Stimulated activated naive CD4-positive, alpha-beta T cell (primary cell): ENCODE measurements at places on chromosomes 1 and 21.

DNA sequence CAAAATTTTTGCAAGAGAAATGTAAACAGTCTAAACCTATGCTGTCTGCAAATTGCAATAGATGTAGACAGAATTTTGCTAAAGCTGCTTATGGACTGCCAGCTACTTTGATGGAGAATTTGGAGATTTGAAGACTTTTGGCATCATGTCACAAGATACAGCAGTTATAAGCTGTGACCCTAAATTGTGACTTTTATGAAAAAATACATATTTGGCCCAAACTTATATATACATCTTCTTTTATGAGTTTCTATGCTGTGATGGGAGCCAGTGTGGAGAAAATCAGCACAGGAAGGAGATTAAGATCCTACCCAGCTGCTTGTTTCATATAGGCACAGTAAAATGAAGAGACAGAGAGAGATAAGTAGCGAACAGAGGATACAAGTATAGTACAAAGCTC lies 1595.4 kb downstream of the PLA2G4A start:
- no peak for DNase-seq

DNA sequence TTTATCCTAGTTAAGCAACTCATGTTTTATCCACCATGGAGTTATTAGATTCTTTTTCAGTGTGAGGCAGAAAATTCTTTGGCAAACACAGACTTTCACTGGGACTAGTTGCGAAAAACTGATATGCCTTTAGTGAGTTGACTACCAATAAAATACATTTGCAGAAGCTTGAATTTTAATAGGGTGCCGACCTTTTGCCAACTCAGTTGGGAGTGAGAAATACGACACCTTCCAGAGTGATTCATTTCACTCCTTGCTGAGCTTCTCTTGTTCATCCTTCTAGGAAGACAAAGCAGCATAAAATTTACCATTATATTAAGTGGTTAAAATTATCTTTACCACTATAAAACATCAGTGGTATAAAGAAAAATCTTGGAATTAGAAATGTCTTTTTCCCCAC lies 1.2 kb upstream of the KRTAP23-1 start:
- DNase-seq = no peak

DNA sequence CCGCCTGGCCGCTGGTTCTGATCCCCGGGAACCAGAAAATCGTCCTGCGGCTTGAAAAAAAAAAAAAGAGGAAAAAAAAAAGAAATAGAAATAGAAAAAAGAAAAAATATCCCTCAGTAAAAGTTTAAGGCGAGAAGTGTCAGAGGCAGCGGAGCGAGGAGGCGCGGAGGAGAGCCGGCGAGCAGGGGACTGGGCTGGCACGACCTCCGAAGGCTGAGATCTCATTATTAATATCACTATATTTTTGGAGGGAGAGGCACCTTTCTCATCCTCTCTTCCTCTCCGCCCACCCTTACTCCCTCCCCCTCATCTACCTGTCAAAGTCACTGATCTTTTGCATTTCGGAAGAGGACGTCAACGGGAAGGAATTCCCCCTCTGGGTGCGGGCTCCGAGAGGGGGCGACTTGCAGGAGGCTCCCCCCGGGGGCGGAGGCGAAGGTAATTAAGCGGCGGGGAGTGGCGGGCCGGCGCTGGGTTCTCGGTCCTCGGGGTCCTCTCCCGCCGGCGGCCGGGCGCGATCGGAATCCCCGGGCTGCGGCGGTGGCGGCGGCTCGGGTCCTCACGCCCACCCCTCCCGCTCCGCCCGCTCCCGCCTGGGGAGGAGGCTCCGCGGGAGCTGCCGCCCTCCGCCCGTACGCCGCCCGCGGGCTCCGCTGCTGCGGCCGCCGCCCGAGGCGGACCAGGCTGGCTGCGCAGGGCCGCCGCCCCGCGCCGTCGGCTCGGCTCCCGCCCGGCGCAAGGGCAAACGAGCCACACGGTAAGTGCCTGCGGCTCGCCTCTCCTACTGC lies at the start of gene NTNG1:
TSS of gene NTNG1 (plus strand) at position 337 of the 788 bp plus-strand sequence.
- no peak for DNase-seq

DNA sequence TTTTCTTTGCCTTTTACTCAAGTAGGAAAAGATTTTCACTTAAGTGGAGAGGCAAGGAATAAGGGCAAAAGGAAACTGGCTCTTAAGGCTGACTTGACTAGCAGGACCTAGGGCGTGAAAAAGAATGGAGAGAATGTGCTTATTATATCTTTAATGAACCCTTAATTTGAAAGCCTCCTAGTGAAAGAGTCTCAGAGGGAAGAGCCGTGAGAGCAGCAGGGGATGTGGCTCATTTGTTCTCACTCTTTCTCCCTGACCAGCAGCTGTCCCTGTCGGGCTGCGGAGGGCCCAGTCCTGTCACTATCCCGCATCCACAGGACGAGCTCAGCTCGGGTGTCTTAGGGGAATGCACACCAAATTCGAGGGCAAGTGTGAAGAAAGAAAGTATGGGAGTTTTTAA lies 180.1 kb downstream of the EDEM3 start:
- no peak for DNase-seq

GRCh38 chr1:21341022-21341421 lies 50.8 kb upstream of the ECE1 start:
- no peak for DNase-seq

DNA sequence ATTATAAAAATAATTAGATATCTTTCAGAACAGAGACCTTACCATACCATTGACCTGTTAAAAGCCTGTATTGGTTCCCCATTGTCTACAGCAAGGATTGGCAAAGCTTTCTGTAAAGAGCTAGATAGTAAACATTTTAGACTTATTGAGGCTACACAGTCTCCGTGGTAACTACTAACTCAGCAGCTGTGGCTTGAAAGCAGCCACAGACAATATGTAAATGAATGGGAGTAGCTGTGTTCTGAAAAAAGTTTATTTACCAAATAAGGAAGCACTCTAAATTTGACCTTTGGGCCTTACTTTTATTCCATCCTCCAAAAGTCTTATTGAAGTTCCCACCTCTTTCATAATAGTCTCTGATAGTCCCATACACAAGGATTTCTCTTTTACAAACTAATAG lies 39.7 kb downstream of the NUP210L start:
- DNase-seq = no peak

GRCh38 chr1:15698201-15698600 lies 14.1 kb downstream of the PLEKHM2 start:
- no peak for DNase-seq

GRCh38 chr21:27799861-27800260 lies 833.0 kb upstream of the ADAMTS5 start:
- DNase-seq = no peak

DNA sequence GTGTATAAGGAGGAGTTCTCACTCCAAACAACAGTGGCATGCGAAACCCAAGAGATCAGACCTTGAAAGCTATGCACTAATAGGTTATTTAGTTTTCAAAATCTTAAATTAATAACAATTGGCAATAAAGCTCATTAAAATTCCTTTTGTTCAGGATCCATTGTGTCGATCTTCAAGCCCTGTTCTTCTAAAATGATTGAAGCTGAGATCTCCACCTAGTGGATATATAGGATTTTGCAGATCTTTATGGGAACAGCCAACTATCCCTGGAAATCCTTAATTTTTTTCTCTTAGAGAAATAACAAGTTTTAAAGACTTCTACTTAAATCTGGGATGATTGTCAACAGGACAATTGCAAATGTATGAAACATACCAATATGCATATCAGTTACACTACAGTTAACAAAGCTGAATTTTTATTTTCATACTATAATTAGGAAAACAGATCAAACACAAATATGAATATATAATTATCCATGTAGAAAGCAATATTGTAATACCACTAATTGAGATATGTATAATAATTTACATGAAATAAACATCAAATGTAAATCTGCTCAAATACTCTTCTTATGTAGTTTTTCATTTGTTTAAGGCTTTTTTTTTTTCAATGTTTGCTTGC lies 43.3 kb downstream of the LRRC53 start:
- no peak for DNase-seq
